Retinal pigment epithelial cell (primary cell): ENCODE measurements at places on chromosomes 1 and 21.

DNA sequence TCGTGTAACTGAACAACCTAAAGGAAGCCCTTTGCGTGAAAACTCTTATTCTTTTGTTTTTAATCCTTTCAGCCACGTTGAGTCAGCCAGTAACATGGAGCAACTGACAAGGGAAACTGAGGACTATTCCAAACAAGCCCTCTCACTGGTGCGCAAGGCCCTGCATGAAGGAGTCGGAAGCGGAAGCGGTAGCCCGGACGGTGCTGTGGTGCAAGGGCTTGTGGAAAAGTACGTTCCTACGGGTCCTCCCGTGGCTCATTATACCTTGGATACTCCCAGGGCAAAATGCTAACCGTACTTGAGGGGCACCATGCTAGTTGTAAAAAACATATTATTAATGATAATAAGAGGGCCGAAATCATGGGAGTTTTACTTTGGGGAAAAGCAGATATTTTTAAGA is 49.4 kb downstream of the LAMC2 start:
- no peak for DNase-seq

GRCh38 chr1:199083680-199084079 is 444.8 kb downstream of the PTPRC start:
- DNase-seq, result no peak

- no peak for DNase-seq
Observed at GRCh38 chr1:95733031-95733430, 499.0 kb downstream of the RWDD3 start.

DNA sequence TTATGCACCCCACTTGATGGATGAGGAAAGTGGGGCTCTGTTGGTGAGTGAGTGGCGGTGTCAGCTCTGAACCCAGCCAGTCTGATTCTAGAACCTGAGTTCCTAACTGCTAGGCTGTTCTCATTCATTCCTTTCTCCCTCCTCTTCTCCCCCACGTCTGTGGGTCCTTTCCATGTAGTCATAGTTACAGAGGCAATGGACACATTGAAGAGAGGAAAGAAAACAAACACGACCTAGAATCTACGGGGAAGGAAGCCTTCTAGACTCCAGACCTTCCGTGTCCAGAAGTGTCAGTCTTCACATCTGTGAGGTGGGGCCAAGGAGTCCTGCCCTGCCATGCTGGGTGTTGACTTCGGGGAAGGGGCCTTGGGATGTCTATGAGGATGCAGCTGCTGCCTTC is 115.8 kb upstream of the WNT4 start:
- DNase-seq, result no peak

- no peak for DNase-seq
Observed at GRCh38 chr1:150210706-150211105, 25.2 kb downstream of the ANP32E start.

DNA sequence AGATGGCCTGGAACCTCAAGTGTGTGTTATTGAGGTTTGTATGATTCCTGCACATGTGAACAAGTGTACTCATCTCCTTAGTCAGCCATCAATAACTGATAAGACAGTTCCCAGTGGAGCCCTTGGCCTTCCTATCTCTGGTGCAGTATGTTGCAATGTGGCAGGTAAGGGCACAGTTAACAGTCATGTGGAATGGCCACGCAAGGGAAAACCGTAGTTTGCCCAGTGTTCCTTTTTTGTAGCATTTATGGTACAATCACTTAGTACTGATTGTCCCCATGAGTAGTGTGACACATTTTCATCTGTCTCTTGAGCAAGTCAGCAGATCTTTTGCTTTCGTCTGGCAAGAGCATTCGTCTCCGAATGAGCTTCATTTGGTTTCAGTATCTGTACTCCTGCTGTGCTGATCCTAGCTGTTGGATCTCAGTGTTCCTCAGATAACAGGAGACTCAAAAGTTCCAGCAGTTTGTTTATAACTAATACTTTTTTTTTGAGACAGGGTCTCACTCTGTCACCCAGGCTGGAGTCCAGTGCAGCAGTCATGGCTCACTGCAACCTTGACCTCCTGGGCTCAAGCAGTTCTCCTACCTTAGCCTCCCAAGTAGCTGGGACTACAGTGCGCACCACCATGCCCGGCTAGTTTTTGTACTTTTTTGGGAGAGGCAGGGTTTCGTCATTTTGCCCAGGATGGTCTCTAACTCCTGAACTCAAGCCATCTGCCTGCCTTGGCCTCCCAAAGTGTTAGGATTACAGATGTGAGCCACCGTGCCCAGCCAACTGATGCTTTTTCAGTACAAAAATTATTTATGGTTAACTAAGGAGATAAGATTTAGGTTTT is 8.2 kb downstream of the CTPS1 start:
- no peak for DNase-seq

DNA sequence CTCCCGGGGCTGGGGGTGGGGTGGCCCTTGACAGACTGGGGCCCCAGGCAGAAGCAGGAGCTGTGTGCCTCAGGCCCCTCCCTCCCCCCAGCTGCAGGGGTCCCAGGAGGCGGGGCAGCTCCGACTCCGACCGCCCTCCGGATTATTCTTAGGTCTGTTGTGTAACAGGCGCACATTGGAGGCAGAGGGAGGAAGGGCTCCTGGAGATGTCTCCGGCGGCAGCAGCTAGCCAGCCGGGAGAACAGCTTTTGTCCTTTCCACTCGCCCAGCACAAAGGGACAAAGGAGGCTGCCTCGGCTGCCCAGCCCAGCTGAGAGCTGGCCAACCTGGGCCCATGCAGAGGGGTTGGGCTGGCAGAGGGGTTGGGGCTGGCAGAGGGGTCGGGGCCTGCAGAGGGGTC is 29.7 kb upstream of the PLCH2 start:
- peak; percentile 53 for DNase-seq

- no peak for DNase-seq
Observed at GRCh38 chr1:201766131-201766866, 62.7 kb upstream of the IPO9 start.

- no peak for DNase-seq
Observed at GRCh38 chr1:235657269-235657668, 7.7 kb upstream of the GNG4 start.

DNA sequence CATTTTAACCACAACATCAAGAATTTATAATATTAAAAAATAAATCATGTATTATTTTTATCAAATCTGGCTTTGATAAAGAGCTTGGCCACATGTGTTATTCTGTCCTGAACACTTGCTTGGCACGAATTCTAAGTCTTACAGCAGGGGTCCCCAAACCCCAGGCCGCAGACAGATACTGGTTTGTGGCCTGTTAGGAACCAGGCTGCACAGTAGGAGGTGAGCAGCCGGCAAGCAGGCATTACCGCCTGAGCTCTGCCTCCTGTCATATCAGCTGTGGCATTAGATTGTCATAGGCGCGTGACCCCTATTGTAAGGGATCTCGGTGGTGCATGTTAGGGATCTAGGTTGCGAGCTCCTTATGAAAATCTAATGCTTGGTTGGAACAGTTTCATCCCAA is 127.6 kb upstream of the IVNS1ABP start:
- DNase-seq, result no peak

- peak; percentile 31 for DNase-seq
Observed at GRCh38 chr1:56508523-56508983, 70.8 kb downstream of the PLPP3 start.

- DNase-seq, result no peak
Observed at GRCh38 chr1:204102739-204103430, 30.0 kb downstream of the SOX13 start.

- DNase-seq, result no peak
Observed at GRCh38 chr1:242128951-242129502, 130.1 kb upstream of the MAP1LC3C start.

GRCh38 chr1:151175041-151175741 is 590 bp downstream of the TMOD4 start:
- no peak for DNase-seq

DNA sequence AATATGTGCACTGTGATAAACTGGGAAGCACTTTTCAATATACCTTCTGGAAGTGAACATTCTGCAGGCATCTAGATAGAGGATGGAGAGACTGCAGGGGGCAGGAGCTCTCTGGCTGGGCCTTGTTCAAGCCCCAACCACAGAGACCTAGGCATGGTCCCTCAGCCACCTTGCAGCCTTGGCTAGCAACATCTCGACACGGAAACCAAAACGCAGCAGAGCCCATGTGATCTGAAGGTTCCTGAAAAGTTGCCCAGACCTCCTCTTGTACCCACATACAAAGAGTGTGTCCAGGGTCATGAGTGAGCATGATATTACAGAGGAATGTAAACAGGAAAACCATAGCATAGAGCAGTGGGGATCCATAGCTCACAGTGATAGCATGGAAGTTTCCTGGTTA is 33.1 kb upstream of the SAMD11 start:
- no peak for DNase-seq

DNA sequence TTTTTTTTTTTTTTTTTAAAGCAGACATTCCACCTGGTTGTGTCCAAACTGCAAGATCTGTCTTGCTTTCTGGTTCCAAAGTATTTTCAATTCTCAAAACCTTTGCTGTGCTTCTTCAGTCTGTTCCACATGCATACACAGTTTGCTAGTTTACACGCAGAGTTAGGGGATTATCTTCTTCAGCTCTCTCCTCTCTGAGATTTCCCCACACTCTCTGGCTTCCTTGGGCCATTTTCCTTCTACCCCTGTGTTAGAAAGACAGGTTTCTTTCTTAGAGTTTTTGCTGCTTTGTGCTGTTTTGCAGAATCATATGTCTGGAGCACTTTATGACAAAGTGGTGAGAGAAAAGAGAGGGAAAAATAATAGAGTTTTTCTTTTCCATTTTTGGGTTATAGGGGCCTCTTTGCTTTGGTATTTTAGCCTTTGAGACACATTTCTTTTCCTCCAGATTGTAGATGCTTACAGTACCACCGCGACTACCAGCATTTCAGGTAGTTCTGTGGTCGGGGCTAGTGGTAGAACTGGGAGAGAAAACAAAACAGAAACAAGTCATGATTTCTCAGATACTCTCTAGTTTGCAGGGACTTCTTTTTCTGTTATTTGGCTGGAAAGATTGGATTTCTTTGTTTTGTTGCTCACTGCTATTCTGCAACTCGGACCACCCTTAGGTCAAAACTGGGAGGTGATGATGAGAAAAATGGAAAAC is 66.3 kb downstream of the RABGAP1L start:
- no peak for DNase-seq

- DNase-seq, result no peak
Observed at GRCh38 chr1:89739013-89739843, 81.6 kb upstream of the LRRC8D start.

DNA sequence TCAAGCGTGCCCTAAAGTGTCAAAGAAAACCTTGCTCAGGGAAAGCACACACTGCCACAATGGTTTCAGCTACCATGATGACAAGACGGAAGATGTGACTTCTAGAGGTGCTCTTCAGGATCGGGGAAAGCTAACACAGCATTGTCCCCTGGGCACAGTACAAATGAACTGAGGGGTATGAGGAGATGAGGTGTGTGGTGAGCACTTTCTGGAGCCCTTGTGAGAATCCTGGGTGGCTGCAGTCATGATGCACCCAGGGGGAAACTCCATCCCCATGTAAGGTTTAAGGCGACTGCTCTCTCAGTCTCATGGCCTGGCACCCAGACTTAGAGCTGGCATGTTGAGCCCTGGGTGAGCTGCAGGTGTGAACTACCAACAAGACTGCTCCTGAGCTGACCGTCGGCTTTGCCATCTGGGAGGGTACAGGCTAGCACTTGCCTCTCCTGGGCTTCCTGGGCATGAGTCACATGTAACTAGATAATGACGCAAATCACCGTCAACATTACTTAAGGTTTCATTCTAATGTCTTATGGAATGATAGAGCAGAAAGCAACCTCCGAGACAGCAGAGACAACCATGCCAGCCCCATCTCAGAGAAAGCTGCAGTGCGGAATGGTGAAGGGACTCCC is 144.6 kb downstream of the CLIC6 start:
- DNase-seq, result no peak

GRCh38 chr21:38126666-38127303 is 130.0 kb upstream of the KCNJ15 start:
- DNase-seq, result no peak

- no peak for DNase-seq
Observed at GRCh38 chr1:118896416-118896815, 91.7 kb downstream of the TBX15 start.

DNA sequence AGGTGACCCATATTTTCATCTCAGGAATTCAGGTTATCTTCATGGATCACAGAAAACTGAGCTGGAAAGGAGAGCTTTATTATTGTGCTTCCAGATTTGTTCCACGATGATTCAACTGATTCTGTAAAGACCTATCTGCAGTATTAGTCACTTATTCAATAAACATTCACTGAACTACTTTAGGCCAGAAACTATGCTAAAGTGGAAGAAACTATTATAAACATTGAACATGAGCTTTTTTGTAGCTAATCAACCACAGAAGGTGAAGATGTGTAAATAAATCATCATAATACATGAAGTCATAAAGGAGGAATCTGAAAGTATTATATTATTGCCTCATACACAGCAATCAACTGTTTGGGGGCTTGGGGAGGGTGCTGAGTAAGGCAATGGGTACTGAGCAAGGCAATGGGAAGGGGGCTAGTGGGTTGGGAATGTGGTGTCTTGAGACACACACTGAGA is 30.6 kb upstream of the EXO1 start:
- no peak for DNase-seq

DNA sequence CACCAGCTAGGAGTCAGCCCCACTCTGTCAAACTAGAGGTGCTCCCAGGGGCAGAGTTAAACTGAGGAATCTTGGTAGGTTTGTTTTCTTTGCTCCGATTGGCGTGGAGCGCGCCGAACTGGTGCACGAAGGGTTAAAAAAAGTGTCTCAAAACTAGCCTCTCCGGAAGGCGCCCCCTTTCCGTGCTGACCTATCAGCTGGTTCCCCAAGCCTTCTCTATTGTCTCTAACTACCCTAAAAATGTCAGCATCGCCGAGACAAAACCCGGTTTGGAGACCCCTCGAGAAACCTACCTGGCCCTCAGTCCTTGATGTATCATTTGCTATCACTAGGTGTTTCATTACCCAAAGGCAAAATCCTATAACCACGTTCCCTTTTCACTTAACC is 2.2 kb downstream of the TGFB2 start:
- DNase-seq, result no peak

DNA sequence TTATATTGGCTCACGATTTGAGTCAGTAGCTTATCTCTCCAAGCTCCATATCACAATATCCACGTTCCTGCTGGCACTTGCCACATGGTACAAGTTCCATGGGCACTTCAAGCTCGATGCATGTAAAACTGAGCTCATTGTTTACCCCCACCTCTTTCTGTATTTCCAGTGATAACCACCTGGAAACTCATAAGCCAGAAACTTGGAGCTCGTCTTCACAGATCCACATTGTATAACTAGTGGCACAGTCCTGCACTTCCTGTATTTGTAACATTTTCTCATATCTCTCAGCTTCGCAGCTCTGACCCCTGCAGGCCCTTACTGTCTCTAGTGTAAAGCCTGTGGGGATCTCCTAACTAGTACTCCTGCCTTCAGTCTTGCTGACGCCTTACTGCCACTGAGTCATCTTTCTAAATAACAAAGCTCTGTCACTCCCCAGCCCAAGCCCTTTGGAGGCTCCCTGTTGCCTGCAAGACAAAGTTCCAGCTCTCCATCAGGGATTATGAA is 6.5 kb upstream of the C2CD4D start:
- DNase-seq, result no peak

- DNase-seq, result peak; percentile 88
Observed at GRCh38 chr1:234721476-234722269, 111.7 kb upstream of the IRF2BP2 start.

GRCh38 chr21:41258617-41259016 is 58.0 kb upstream of the FAM3B start:
- DNase-seq, result no peak

GRCh38 chr1:35287807-35288640 is 19.5 kb downstream of the ZMYM4 start:
- DNase-seq, result peak; percentile 8
